ENCODE measurements at places on chromosomes 11 and 22. TPM values are rescaled to one million over a fixed set of nuclear protein-coding genes. Genes with fewer than 3 reads are reported as not detected.

DNA sequence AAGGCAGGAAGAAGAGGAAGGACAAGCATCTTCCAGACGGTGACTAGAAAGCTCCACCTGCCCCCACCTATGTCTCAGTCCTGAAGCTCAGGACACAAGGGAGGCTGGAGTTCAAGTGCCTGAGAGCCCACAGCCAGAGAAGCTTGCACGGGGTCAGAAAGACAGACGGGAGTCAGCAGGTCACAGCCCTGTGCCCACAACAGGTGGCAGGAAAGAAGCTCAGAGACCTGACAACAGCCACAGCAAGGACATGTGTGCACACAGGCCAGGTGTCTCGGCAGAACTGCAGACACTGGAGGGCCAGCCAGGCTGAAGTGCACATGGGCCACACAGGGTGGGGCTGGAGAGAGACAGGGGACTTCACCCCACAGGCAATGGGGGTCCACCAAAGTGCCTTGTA is 37.2 kb upstream of the MOB2 start:
- no peaks in the 10 kb centered on the region for H3K4me1 ChIP-seq
- no peak overlapping the region for H3K27ac ChIP-seq
- no peak for DNase-seq
- no peak overlapping the region for H3K4me3 ChIP-seq
- no peaks in the 10 kb centered on the region for H3K27me3 ChIP-seq
- no peaks in the 10 kb centered on the region for H3K36me3 ChIP-seq

DNA sequence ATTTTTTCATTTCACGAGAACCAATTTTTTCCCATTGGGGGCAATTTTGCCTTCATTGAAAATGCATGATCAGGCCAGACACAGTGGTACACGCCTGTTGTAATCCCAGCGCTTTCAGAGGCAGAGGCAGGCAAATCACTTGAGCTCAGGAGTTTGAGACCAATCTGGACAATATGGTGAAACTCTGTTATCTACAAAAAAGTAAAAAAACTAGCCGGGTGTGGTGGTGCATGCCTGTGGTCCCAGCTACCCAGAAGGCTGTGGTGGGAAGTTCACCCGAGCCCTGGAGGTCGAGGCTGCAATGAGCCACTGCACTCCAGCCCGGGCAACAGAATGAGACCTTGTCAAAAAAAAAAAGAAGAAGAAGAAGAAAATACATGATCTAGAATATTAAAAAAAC is 19.2 kb upstream of the UPK3A start:
- peaks cover 9% of the 10 kb centered on the region for H3K4me1 ChIP-seq
- H3K4me3 ChIP-seq = no peak overlapping the region
- no peak for DNase-seq
- no peaks in the 10 kb centered on the region for H3K36me3 ChIP-seq
- no peaks in the 10 kb centered on the region for H3K27me3 ChIP-seq

The LINC01488 gene
- not detected for total RNA-seq

GRCh38 chr22:41521126-41521525 is 23.1 kb downstream of the POLR3H start:
- H3K4me3 ChIP-seq = no peak overlapping the region
- DNase-seq = no peak
- H3K36me3 ChIP-seq = peaks cover 29% of the 10 kb centered on the region
- no peaks in the 10 kb centered on the region for H3K27me3 ChIP-seq

The ASCL2 gene
- total RNA-seq = not detected

GRCh38 chr11:2289350-2289749 is 12.4 kb downstream of the C11orf21 start:
- H3K27me3 ChIP-seq = peaks cover 4% of the 10 kb centered on the region
- H3K4me3 ChIP-seq = no peak overlapping the region
- no peak for DNase-seq
- no peaks in the 10 kb centered on the region for H3K36me3 ChIP-seq

The PAMR1 gene
- total RNA-seq = 4.6 TPM

GRCh38 chr22:37080838-37081237 is 28.7 kb downstream of the TMPRSS6 start:
- no peaks in the 10 kb centered on the region for H3K4me1 ChIP-seq
- H3K4me3 ChIP-seq = no peak overlapping the region
- no peak for DNase-seq
- H3K27ac ChIP-seq = no peak overlapping the region
- H3K36me3 ChIP-seq = no peaks in the 10 kb centered on the region
- no peaks in the 10 kb centered on the region for H3K27me3 ChIP-seq

- peaks cover 78% of the 10 kb centered on the region for H3K36me3 ChIP-seq
- H3K27ac ChIP-seq = no peak overlapping the region
- no peak overlapping the region for H3K4me3 ChIP-seq
- no peaks in the 10 kb centered on the region for H3K27me3 ChIP-seq
- peaks cover 4% of the 10 kb centered on the region for H3K4me1 ChIP-seq
- DNase-seq = no peak
These were observed 7.9 kb downstream of the SIDT2 start for GRCh38 chr11:117186431-117186761.

GRCh38 chr22:24706732-24707469 is 67.6 kb downstream of the PIWIL3 start:
- no peaks in the 10 kb centered on the region for H3K4me1 ChIP-seq
- H3K4me3 ChIP-seq = no peak overlapping the region
- H3K27ac ChIP-seq = no peak overlapping the region
- DNase-seq = no peak
- H3K27me3 ChIP-seq = no peaks in the 10 kb centered on the region
- no peaks in the 10 kb centered on the region for H3K36me3 ChIP-seq

The NLRX1 gene
- total RNA-seq = 35.9 TPM

The UBQLN3 gene
- total RNA-seq = not detected

DNA sequence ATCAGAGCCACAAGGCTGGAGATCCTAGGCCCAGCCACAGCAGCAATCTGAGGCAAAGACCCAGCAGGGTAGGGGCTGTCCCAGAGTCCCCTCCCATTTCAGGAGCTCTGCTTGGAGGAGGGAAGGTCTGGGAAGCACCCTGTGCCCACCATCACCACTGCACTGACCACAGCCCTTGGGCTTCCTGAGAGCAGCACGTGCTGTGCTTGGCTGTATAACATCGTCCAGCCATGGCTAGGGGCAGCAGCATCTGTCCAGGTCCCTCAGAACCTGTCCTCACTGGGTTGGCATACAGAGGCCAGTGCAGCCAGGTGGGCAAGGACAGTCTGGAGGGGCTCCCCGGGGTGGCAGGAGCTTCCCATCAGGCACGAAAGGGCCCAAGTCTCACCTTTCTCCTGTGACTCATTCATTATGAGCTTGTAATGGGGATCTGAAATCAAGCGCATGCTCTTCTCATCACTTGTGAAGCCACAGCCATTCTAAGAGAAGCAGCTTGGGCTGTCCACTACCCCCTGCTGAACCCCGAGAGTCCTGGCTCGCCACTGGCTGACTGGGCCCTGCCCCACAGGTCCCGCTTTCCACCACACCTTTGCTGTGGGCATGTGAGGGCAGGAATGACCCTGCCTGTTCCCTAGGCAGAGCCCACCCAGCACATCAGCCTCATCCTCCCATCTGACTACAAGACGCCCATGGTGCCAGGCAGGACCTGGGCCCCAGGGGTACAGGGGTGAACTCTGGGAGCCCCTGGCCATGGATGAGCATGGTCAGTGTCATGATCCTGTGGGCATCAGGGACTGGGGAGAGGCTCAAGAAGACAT is 83.3 kb downstream of the MED15 start:
- H3K36me3 ChIP-seq = peaks cover 21% of the 10 kb centered on the region
- H3K4me1 ChIP-seq = no peaks in the 10 kb centered on the region
- H3K4me3 ChIP-seq = no peak overlapping the region
- DNase-seq = no peak
- H3K27me3 ChIP-seq = no peaks in the 10 kb centered on the region

The SCUBE2 gene
- total RNA-seq = 1.1 TPM

GRCh38 chr22:30605449-30606110 is 1.4 kb upstream of the TCN2 start:
- H3K27ac ChIP-seq = no peak overlapping the region
- H3K36me3 ChIP-seq = no peaks in the 10 kb centered on the region
- no peaks in the 10 kb centered on the region for H3K27me3 ChIP-seq
- peak overlapping the region; percentile 76 for H3K4me3 ChIP-seq
- H3K4me1 ChIP-seq = peaks cover 13% of the 10 kb centered on the region

DNA sequence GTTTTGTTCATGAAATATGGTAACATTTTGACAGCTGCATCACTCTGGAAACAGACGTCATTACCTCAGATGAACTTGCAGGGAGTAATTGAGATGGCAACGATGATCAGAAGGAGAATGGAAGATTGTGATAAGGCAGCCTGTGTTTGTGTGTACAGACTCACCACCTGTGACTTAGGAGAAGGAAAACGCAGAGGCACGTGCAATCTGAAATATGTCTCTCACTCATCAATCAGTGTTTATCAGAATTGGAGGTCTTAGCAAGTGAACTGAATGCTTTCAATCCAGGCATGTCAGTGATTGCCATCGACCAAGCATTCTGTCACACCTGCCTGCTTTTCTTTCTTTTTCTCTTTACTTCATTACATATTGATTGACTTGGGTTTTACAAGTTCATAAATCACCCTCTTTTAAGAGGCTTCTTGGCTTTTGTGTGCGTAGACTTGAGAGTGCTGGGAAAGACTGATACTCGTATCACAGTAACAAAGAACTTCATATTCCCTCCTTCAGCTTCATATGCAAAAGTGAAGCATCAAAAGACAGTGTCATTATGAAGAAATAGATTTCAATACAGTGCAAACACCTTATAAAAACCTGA is 24.6 kb downstream of the FAT3 start:
- no peaks in the 10 kb centered on the region for H3K4me1 ChIP-seq
- no peak overlapping the region for H3K27ac ChIP-seq
- no peaks in the 10 kb centered on the region for H3K27me3 ChIP-seq
- H3K36me3 ChIP-seq = no peaks in the 10 kb centered on the region
- DNase-seq = no peak

DNA sequence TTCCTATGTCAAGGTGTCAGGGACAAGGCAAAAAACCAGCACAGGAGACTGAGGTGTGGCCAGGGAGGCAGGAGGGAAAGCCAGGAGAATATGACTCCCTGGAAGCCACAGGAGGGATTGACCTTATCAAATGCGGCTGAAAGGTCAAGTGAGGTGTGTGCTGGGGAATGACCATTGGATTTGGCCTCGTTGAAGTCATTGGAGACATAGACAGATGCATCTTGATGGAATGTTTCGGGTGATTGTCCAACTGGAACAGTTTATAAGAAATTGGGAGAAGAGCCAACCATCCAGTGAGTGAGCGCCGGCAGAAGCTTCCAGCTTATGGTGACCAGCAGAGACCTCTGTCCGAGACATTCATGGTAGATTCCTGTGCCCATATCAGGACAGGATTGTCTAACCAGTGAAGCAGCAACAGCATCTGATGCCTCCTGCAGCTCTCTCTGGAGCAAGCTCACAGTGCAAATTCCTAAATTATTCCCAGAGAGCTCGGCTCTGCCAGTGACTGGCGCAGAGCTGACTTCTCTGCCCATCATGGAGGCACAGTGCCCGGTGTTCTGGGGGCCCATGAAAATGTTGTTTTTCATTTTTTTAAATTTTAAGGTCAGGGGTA is 95.4 kb downstream of the MYO18B start:
- no peak for DNase-seq
- H3K4me3 ChIP-seq = no peak overlapping the region
- H3K4me1 ChIP-seq = no peaks in the 10 kb centered on the region
- H3K27ac ChIP-seq = no peak overlapping the region
- H3K27me3 ChIP-seq = no peaks in the 10 kb centered on the region

GRCh38 chr11:129894278-129895125 is 876 bp downstream of the NFRKB start:
- no peaks in the 10 kb centered on the region for H3K4me1 ChIP-seq
- no peak for DNase-seq
- peak overlapping the region; percentile 94 for H3K4me3 ChIP-seq
- peaks cover 9% of the 10 kb centered on the region for H3K36me3 ChIP-seq

All from ascending aorta (tissue), 2 donors.